Stimulated activated CD8-positive, alpha-beta memory T cell treated with anti-CD3 and anti-CD28 coated beads, Interleukin-15, amount 100 ng/mL, for 48 hours (primary cell): ENCODE measurements at places on chromosomes 13 and 19.

- no peak for DNase-seq
Measured at GRCh38 chr13:112074139-112074865, 7.4 kb downstream of the SOX1 start.

DNA sequence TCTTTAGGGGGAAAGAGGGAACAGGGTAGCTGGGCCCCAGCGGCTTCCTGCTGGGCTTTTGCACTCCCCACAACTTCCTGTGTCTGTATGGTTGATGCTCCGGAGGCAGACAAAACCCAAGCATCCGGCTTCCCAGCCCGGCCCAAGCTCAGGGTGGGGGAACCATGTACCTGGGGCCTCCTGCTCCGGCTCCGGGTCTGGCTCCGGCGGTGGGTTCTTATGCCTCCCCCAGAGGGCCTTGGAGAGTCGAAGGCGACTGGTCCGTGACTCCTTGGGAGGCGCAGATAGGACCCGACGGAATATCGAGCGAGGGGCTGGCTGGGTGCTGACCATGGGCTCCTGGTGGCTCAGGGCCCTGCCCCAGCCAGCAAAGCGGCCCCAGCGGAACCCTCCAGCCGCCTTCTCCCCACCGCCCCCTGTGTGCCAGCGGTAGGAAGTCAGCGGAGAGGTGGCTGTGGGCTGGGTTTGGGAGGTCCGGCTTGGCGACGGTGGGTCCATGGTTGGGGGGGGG, 428 bp downstream of the RASAL3 start:
- peak; percentile 68 for DNase-seq

DNA sequence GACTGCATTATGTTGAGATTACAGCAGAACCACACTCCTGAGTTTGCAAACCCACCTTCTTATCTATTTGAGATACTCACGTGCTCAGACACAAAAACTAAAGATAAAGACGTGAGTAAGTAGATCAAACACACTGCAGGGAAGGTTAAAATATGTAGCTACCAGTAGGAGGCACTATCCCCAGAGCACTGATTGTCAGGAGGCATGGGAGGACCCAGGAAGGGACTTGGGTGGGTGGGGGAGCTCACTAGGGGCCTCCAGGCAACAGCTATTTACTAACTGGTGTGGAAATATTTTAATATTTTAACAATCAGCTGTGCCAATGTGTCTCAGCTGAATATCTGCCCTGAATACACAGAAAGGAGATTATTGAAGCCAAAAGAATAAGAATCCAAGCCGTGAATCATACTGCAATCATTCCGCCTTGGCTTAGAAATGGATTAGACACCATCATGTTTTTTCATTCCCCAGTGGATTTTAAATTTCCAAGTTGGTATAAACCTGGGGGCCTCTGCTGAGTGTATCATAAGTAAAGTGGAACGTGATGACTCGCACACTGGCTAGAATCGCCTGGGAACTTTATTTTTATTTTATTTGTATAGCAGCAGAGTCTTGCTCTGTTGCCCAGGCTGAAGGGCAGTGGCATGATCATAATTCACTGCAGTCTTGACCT, 73.2 kb upstream of the CACNA1A start:
- no peak for DNase-seq

- no peak for DNase-seq
Measured at GRCh38 chr19:10604460-10604980, 17.4 kb upstream of the AP1M2 start.

DNA sequence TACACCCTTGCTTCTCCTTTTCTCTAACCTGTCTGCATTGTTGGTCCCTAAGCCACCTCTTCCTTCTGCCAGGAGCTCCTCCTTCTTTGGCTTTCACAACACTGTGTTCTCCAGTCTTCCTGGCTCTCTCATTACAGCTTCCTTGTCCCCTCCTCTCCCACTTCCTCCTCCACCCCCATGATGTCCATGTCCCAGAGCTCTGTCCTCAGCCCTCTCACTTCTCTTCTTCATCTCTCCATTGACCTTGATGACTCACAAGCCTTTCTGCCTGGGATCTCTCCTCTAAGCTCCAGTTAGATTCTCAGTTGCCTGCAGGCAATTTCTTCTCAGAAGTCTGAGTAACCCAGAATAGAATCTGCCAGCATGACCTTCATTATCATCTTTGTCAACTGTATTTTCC, 100.3 kb upstream of the WASF3 start:
- no peak for DNase-seq

DNA sequence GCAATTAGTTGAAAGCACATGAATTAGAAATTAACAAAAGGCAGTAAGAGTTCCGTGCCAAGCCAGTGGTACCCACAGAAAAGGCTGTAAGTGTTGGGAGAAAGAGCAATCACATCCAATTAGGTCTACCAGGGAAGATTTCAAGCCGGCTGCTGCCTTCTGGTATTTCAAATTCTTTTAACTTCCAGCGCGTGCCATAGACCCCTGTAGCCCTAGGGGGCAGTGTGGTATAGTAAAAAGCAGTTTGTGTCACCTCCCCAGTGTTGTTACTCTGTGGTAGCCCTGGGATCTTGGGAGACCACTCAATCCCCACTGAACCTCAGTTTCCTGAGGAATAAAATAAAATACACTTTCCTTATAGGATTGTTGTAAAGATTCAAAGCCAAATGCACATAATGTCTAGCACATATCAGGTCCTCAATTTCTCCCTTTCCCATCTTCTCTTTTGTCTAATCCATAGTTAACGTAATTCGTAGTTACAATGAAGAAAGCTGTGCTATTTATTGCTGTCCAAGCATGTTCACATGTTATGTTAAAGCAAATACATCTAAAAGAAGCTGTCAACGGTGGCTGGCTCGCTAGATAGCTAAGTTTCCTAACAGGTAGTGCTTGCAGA, 230.2 kb downstream of the TDRD3 start:
- no peak for DNase-seq

DNA sequence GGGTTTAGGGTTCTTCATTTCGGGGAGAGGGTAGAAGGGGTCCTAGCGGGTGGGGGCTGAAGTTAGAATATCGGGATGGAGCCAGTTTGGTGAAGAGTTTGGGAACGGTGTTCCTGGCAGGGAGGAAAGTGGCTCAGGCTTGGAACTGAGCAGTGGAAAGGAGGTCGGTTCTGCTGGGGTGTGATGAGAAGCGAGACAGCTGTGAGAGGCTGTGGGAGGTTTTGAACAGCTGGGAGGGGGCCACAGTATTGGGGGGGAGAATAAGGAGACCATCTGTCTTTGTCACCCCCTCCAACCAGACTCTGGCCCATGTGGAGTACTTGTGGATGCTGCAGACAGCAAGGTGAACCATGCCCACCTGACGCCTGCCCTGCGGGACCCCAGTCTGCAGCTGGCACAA, 1.0 kb upstream of the TM6SF2 start:
- DNase-seq = no peak

GRCh38 chr13:95644601-95645052, at the start of gene DZIP1:
Gene DZIP1 (minus strand): TSS chr13:95644706. CDS start chr13:95642029, 2,677 bp downstream.
- DNase-seq = no peak

GRCh38 chr19:9935506-9936325, 599 bp downstream of the OLFM2 start:
- DNase-seq = no peak

- no peak for DNase-seq
Measured at GRCh38 chr13:36813225-36813624, 5.8 kb upstream of the RFXAP start.
